ENCODE measurements at places on chromosomes 7 and 10.

DNA sequence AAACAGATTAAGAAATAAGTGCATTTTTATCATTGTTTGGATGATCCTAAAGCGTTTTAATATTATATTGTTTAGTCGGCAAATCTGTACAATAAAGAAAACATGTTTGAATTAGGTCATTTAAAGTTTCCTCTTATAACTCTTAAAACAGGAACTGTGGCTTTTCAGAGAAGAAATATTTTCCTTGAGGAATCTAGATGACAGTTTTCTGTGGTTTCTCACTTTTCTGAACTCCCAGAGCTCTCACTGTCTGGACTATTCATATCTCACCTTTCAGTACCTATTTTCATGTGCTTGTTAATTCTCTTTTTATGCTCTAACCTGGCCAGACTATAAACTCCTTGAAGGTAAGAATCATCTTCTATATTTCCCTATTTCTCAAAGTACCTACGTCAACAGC, 135.1 kb downstream of the CHN2 start:
- DNase-seq: no peak

DNA sequence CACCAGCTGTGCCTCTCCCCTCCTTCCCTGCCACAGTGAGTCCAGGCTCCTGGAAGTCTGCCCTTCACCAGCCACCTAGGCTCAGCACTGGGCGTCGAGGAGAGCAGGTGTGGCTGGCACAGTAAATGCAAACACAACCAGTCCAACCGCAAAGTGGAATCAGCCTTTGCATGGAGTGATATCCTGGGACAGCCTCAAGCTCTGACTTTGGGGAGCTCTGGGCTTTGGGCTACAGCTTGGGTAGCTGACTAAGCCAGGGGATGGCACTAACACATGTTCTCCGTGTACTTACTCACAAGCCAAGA, 312.4 kb downstream of the KCNMA1 start:
- DNase-seq: peak; percentile 30

- no peak for DNase-seq
These were observed 71.6 kb downstream of the PTPRE start for GRCh38 chr10:127978481-127978880.

- no peak for DNase-seq
These were observed 75.0 kb downstream of the SLC25A13 start for GRCh38 chr7:96246919-96247318.

- no peak for DNase-seq
These were observed 94.0 kb upstream of the TARP start for GRCh38 chr7:38367301-38367890.

DNA sequence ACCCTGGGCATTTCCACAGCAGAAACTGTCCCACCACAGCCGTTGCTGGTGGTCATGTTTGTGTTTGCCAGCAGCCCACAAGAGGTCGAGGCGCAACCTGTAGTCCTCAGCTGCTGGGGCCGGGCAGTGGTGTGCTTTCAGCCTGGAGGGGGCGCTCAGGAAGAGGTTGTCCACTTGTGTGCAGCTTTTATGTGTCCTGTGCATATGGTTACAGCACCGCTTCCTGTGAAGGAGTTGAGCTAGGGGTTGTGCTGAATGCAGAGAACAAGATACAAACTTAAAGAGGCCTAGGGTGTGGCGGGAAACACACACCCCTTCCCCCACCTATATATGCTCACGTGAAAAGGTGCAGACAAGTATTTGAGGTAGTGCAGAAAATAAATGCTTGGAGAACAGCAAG, 29.5 kb upstream of the PFKFB3 start:
- no peak for DNase-seq

DNA sequence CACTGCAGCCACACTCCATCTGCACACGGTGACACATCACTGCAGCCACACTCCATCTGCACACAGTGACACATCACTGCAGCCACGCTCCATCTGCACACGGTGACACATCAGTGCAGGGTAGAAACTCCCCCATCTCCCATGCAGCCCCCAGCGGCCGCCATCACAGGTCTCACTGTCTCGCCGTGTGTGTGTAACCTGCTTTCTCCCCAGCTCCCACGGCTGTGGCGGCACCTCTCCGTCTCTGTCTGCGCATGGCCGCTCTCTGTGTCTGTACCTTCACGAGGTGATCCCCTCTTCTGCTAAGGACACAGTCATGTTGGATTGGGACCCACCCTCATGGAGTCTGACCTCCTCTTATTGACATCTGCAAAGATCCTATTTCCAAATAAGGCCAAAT, 527.4 kb downstream of the PTPRN2 start:
- DNase-seq: no peak

- peak; percentile 48 for DNase-seq
These were observed 441.2 kb downstream of the PLXDC2 start for GRCh38 chr10:20257422-20257821.

GRCh38 chr10:31036209-31036608, 4.5 kb upstream of the ZNF438 start:
- DNase-seq: no peak

DNA sequence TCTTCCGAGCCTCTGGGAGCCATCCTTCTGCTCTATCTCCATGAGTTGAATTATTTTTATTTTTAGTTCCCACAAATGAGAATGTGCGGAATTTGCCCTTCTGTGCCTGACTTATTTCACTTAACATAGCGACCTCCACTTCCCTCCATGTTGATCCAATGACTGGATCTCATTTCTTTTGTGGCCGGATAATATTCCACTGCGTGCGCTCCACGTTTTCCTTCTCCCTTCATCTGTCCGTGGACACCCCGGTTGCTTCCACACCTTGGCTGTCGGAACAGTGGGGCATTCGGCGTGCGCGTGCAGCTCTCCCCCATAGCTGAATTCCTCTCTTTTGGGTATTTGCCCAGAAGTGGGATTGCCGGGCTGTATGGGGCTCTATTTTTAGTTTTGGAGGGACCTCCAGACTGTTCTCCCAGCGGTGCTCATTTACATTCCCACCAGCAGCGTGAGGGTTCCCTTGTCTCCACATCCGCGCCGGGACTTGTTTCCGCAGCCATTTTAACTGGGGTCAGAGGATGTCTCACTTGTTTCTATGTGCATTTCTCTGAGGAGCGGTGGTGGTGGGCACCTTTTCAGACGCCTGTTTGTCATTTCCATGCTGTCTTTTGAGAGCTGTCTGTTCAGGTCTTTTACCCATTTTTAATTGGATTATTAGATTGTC, 51.0 kb upstream of the SUN1 start:
- DNase-seq: no peak

GRCh38 chr7:121196286-121196685, 132.5 kb upstream of the WNT16 start:
- no peak for DNase-seq

GRCh38 chr7:151379534-151380198, 30.2 kb downstream of the WDR86 start:
- DNase-seq: no peak

- DNase-seq: no peak
These were observed 222.3 kb downstream of the SUGCT start for GRCh38 chr7:40356871-40357709.

DNA sequence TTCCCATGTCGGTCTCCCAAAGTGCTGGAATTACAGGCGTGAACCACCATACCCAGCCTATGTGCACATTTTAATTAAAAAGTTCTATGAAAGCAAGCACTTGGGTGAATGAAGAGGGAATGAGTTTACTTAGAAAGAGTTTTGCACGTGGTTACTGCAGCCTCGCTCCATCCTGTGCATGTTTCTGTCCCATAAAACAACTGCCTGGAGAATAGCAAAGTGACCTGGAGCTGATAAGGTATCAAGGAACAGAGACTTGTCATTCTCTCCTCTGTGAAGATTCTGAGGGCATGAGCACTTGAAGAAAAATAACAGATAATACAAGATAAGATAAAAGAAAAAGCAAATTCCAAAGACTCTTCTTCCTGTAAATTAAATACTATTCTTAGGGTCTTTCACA, 112.2 kb upstream of the JCAD start:
- no peak for DNase-seq

DNA sequence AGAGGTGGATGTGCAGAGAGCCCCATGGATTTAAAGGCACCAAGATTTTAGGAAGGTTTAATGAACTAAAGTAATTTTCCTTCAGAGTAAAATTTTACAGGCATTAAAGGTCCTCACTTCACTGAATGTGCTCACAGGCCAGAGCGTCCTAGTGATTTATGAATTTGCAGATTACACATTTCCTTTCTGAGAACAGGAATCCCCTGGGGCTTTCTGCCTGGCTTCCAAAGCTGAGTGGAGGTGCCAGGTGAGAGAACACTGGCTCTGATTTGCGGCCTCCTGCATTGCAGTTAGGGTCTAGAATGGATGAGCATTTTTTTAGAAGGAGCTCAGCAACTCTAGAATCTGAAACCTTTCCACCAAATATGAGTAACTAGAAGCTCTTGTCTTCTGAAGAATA, 194.3 kb downstream of the SORCS3 start:
- no peak for DNase-seq

DNA sequence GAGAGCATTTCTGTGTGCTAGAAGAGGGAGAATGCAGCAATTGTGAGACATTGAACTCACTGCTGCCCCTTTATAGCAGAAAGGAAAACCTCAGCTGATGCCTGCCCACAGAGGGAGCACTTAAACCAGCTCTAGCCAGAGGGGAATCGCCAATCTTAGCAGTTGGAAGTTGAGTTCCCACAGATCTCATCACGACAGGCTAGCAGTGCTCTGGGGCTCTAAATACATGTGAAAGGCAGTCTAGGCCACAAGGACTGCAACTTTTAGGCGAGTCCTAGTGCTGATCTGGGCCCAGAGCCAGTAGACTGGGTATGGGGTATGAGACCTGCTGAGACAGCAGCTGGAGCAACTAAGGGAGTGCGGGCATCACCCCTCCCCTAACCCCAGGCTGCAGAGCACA, 25.2 kb upstream of the PRR15 start:
- no peak for DNase-seq

GRCh38 chr7:25557930-25558329, 329.6 kb upstream of the NPVF start:
- no peak for DNase-seq

GRCh38 chr7:111671927-111672326, 109.6 kb upstream of the IMMP2L start:
- no peak for DNase-seq

GRCh38 chr7:121505540-121506182, 109.6 kb upstream of the FAM3C start:
- DNase-seq: no peak

DNA sequence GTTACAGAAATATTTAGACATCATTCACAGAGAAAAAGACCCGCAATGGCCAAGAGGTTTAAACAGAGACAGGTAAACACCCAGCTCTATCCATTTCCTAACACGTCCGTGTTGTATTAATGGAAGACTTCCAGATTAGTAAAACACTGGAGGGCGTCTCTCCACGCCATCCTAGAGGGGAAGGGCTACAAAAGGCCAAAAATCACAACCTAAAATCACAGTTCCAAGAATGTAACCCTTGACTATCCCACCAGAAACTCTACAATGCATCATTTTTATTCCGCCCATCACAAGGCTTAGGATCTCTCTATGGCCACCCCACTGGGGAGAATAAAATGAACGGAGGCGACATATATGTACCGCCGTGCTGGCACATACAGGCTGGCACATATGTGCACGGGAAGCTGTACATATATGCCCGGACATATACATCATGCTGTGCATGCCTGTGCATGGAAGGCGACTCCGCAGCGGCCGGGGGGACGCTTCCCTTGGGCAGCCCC, 734 bp downstream of the PCLO start:
- DNase-seq: no peak

GRCh38 chr7:140694592-140694991, 1.9 kb upstream of the NDUFB2 start:
- DNase-seq: no peak
